NCI-H524 treated with DMSO at 0.1 percent for 48 hours (cell line): ENCODE measurements at places on chromosomes 4 and X.
A peak's percentile ranks its signal among the peaks of the same experiment; 100 is the strongest.

- no peak for DNase-seq
These were observed 208.6 kb downstream of the SPOCK3 start for GRCh38 chr4:167025670-167026069.

DNA sequence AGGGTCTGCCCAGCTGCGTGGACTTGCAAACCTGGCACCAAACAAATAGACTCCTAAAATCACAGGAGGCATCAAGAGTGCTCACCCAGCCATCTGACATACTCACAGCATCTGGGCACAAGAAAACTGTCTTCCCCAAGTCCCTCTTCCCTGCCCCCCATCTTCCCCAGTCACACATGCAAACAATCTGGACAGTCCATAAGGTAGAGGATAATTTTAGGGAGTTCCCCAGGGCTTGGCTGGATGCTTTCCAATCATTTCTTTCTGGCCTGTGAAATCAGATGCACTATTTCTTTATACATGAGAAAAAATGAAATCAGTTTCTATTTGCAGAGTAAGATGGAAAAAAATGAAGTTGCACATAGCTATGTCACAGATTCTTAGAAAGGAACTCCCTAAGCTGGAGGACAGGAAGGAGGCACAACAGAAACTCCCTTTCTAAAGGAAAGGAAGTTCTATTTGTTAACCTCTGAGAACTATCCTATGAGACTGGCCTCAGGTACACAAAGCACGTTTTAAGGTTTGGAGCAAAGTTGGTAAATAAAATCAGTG is 342.3 kb downstream of the HNRNPD start:
- peak; percentile 83 for DNase-seq

DNA sequence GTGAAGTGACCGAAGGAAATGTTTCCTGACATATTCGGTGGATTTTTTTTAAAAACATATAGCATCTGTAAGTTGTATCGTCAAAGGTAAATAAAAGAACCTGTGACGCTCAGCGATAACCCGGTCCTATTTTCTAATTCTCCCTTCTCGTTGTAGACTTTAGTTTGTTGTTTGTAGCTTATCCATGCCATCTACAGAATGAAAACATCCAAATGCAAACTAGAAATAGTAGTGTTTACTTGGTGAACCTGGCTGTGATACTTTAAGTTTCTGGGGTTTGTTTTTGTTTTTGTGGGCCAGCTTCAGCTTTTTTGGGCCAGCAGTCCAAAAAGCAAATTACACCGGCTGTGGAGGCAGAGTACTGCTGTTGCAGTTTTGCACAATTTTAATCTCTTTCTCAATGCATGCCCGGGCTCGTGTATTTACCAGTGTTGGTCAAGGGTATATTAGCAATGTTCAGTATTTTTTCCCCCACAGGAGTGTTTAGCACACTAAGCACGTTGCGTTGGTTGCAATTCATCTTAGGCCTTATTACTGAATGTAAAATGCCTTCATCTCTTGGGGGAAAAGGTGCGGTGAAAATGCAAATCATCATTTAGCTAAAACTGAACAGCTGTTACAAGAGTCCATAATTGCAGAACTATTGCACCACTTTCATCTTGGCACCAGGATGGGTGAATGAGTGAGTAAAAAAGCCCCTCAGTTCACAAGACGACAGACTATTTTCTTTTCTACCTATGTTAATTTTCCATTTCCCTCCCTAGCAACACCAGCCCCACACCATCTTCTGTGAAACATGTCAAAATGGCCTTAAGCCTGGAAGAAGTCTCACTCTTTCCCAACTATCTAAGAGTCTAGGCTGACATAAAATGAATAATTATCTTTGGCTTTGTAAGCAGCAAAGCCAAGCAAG is 1.7 kb upstream of the CNOT6L start:
- DNase-seq: no peak

DNA sequence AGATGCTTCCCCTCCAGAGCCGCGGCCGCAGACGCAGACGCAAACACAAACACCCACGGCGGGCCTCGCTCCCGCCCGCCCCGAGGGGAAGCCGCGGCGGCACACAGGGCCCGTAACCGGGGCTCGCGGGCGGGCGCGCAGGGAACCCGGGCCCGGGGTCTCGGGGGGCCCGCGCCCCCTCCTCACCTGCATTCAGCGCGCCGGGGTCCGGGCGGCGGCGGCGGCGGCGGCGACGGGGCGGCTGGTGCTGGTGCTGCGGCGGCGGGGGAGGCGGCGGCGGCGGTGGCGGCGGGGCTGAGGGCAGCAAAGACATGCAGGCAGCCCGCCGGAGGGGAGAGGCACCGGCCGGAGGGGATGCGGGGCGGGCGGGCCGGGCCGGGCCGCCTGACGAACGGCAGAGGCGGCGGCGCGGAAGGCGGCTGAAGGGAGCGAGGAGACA is 255 bp upstream of the CNOT6L start:
- no peak for DNase-seq

DNA sequence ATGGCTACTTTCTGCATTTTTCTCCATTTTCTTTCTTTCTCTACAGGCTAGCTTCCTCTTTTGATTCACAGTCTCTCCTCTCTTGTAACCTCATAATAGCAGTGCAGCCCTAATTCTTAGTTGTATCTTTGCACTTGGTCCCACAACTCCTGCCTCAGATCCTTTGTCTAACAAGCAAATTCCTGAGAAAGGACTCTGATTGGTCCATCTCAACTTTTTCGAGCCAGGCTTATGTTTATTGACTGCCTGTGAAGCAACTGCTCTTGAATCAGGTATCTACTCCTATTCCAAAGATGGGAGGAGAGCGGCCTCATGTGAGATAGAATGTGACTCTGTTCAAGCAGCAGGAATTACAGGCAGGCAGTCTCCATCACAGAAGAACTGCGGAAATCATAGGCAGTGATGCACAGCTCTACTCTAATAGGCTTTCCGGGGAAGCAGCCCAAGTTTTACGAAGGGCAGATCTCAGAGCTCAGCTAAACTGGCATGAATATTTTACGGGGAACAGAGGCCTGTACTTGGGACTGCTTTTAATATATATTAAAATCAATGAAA is 123.5 kb downstream of the GABRB1 start:
- no peak for DNase-seq

DNA sequence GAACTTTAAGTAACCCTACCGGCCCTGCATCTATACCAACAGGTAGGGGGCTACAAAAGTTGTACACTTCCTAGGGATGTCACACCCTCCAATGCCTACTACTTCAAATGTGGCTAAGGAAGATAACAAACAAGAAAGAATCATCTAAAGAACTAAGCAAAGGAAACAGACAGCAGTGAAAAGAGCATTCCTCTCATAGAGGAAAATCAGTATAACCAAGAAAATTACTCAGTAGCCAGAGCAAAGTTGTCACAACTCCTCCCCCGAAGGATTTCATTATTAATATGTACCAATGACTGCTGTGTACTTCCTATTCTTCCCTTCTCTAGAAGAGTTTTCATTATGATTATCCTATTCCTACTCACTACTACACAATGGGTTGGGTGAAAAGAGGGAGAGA is 12.6 kb downstream of the ANKRD17 start:
- no peak for DNase-seq
